ENCODE measurements at places on chromosomes 2 and 18. TPM values are rescaled to one million over a fixed set of nuclear protein-coding genes. Genes with fewer than 3 reads are reported as not detected.
A peak's percentile ranks its signal among the peaks of the same experiment; 100 is the strongest.

Gene ERBB4
- polyA plus RNA-seq, result 4.3 TPM

Gene ZNF638
- polyA plus RNA-seq, result 69.9 TPM

Gene DAW1
- polyA plus RNA-seq, result 0.09 TPM

Gene AQP12B
- polyA plus RNA-seq, result not detected

Gene TRIM43
- polyA plus RNA-seq, result not detected

Gene EFEMP1
- polyA plus RNA-seq, result 131 TPM

Gene UPP2
- polyA plus RNA-seq, result not detected

Gene ESPNL
- 0.79 TPM for polyA plus RNA-seq

Gene CHN1
- polyA plus RNA-seq, result 5.3 TPM

Gene ACADL
- 2.8 TPM for polyA plus RNA-seq

Gene TMEM247
- not detected for polyA plus RNA-seq

Gene NAT8
- polyA plus RNA-seq, result not detected

Gene GATA6
- 52.4 TPM for polyA plus RNA-seq

DNA sequence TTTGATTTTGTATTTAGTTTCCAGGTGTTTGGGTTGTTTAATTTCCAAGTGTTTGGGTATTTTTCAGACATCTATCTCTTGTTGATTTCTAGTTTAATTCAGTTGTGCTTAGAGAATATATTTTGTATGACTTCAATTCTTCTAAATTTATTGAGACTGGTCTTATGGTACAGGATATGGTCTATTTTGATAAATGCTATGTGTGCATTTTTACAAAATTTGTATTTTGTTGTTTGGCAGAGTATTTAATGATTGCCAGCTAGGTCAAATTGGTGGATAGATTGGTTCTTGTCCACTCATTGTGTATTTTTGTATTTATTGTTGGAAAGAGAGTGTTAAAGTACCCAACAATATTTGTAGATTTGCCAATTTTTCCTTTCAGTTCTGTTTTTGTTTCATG is 23.7 kb upstream of the LAMA1 start:
- no peak for DNase-seq

- DNase-seq, result no peak
These were observed 83.1 kb downstream of the FBXO15 start for GRCh38 chr18:74064510-74064909.

GRCh38 chr2:48120112-48120511 is 213.8 kb upstream of the FBXO11 start:
- DNase-seq, result no peak

DNA sequence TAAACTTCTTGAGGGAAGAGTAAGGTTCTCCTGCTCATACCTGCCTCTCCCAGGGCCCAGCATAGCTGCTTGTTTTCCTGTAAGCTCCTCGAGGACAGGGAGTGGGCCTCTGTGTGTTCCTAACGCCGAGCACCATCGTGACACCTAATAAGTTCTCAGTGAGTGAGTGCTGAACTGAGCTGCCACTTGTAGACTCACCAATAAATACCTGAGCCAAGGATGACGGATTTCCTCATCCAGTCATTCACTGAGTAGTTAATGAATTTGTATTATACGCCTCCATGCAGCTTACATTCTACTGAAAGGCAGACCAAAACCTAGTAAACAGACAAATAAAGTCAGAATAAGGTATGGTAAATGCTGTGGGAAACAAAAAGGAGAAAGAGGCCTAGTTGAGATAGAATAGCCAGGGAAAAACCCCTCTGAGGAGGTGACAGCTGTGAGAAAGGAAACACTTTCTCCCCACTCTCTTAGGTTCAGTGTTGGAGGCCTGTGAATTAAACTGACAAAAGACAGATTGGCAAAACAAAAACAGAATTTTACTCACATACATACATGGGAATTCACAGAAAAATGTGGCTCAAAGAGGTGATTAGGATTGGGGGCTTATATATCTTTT is 138.6 kb downstream of the B3GNT2 start:
- no peak for DNase-seq

DNA sequence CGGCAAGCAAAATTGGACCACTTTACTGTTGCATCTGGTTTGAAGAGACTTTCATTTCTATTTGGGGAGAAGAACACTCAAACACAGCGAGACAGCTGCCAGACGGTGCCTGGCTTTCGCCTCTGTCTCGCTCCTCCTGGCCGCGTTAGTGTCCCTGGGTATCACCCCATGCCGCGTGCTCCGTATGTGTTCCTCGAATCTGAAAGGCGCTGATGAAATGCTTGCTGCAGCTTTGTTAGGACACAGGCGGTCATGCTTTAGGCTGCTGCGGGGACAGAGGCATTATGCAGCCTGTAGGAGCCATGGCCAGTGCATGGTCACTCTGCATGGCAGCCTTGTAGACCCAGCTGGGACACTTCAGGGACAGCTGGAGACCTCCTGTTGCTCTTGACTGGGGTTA is 53.9 kb downstream of the LDLRAD4 start:
- peak; percentile 74 for DNase-seq

DNA sequence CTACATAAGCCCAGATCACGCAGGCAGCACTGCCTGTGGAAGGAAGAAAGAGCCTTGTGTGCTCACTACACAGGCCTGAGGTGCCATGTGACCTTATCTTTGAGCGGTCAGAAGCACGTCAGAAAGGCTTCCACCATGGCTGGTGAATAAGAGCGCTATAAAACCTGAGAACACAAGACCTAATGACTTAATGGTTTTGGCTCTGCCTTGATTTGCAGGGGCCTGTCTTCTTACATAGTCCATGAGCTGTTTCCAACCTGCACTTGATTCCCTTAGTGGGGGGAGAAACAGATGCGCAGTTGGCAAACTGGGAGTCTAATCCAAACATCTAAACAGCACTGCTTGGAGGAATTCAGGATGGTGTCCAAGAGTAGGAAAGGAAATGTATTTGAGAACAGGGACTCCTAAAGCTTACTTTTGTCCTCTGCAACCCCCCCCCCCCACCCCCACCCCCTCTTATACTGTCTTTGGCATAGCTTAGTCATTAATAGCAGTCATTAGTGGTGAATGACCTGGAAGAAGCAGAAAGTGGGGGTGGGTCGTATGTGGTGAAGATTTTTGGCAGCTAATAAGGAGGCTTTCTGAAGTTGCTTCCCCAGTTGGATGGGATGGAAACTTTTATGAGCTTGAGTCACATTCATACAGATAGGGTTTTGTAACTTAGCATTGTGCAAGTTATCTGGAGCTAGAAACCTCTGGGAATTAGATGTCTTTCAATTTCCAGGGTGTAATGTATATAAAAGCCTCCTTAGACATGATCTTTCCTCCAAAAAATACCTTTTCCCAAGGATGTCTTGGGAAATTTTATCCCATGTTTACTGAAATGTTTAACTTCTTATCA is 454.1 kb downstream of the MEIS1 start:
- DNase-seq, result no peak

GRCh38 chr2:50752237-50752636 is 279.7 kb downstream of the NRXN1 start:
- DNase-seq, result no peak

- DNase-seq, result no peak
These were observed 26.5 kb downstream of the ZAP70 start for GRCh38 chr2:97739893-97740245.

DNA sequence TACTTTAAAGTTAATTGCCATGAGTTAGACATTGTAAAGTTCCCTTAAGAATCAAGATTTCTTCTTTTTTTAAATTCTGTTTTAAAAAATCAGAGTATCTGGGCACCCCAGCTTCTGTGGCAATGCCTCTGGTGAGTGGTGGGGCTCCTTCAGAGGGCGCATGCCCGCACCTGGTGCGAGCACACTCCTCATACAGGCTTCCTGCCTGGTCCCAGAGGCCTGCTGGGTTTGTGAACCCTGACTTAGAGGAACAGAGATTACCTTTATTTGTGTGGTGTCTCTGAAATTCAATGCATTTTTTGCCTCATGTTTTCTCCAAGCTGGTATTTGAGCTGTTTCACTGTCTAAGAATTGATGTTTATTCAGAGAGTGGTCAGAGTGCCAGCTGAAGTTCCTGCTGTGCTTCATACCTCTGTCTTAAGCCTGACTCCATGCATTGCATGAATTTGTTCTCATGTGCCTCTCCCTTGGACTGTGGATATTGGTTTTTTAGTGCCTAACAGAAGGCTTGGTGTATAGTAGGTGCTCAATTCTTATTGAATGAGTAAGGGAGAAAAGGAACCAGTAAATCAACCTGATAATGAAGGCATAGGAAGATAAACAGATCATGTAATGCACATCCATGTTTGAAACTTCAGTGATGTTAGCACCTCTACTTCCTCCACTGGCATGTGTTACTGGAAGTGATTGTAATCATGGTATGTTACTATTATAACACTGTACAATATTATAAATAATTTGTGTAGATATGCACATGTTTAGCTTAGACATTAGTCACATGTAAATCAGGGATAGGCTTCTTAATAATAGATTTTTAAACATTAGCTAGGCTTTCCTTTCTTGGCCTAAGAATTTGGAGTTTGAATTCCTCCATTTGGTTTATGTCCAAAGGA is 29.0 kb downstream of the PHLPP1 start:
- DNase-seq, result no peak

GRCh38 chr2:160379399-160379798 is 114.2 kb downstream of the RBMS1 start:
- DNase-seq, result peak; percentile 45

DNA sequence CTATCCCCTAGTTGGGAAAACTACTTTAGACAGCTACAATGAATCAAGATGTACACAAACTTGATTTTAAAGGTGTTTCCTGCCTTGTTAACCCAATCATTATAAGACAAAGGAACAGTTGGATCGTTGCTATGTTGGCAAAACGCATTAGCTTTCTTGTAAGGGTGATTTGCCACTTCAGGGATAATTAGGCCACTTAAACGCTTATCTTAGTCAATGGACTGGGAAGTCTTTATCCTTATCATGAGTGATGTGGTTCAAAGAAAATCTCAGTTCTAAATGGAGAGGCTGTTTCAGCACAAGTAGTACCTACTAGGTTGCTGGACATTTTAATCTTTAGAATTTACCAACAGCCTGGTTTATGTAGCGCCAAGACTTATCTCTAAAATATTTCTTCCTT is 406.1 kb upstream of the MEX3C start:
- DNase-seq, result no peak

DNA sequence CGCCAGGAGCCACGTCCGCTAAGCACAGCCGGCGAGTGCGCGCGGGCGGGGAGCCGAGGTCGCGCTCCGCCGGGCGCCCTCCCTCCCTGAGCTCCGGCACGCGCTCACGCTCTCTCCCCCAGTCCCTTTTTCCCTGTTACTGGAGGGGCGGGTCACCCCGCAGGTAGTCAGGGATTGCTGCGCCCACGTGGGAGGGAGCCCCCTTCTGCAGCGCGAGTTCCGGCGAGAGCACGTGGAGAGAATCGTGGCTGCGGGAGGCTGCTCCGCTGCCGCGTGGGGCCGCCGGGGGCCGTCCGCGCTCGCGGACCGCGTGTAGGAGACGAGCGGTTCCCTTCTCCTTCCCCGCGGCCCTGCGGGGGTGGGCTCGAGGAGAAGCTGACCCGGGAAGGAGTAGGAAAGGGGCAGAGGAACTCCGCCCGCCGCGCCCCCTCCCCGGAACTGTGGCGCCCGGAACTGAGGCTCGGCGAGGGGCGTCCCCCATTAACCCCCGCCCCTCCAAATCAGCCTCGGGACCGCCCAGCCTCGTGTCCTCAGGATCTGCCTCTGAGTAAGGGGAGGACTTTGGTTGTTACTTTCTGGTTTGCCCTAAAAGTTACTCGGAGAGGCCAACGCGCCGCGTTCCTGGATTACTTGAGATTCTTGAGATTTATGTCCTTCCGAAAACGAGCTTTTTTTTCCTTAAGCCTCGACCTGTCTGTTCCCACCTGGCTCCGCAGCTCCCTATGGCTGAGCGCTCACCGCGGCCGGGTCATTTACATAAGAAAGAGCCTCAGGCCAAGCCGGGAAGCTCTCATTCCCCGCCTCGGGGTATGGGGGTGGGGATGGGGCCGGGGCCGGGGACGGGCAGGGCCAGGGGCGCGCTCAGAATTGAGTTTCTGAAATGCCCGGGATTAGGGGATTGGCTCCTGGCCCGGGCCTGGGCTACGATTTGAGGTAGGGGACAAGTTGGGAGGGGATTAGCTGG is 1.1 kb downstream of the HK2 start:
- peak; percentile 79 for DNase-seq

DNA sequence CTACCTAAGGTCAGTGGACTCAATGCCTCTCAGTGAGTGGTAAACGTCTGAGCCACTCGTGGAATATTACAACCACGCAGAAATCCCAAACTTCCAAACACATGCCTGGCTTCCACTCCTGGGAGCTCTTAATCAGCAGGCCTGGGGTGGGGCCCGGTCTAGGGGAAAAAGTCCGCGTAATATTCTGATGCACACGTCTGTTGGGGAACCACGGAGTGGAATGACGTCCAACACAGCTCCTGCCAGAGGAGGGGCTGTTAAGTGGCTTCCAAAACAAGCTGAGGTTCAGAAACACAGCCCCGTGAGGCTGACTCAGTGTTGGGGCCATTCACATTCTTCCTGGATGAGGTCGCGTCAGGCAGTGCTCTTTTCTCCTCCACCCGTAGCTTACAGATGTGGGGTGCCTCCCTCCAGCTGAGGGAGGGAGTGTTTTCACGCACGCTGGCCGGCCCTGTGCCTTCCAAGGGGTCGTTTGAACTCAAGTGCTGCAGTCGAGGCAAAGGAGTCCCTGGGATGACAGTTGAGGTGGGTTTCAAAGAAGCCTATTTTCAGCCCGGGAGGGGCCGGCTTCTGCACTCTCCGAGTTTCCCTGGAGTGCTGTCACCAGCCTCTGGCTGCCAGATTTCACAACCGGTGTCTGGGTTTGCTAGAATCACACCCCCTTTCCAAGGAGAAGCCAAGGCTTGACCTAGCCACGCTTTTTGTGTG is 73.1 kb downstream of the ACKR3 start:
- DNase-seq, result peak; percentile 95

GRCh38 chr2:46075848-46076247 is 221.4 kb upstream of the EPAS1 start:
- DNase-seq, result no peak

DNA sequence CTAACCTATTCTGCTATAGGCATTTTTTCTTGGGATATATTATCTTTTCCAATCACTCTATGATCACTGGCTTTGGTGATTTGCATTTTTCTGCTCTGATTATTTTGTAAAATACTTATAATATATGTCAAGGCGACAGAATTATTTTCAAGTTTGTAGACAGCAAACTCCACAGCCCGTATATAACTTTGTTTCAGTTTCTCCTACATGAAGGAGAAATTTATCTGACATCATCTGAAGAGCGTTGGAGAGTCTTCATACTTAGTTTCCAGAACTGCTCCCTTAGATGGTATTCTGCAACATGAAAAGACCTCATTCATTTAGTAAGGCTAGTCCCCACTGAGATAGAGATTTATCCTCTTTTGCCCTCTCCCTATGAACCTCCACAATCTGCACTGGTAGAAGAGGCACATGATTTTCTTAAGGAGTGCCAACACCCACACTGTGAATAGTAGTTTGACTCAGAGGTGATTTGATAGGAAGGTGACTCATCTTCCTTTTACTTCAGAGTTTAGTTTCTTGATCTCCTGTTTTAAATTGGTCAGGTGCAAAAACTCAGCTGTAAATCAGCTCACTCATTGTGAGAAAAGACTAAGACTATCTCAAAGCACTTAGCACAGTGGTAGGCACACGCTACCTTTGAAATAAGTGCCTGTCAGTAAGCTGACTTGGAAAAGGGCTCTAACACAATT is 1848.6 kb upstream of the CELF4 start:
- DNase-seq, result no peak

- no peak for DNase-seq
These were observed 60.2 kb downstream of the TRPM8 start for GRCh38 chr2:233977296-233977837.

All from right cardiac atrium (tissue), 5 donors.